Lower leg skin (tissue), 4 donors: ENCODE measurements at places on chromosomes 12 and 14. TPM values are rescaled to one million over a fixed set of nuclear protein-coding genes. Genes with fewer than 3 reads are reported as not detected.

DNA sequence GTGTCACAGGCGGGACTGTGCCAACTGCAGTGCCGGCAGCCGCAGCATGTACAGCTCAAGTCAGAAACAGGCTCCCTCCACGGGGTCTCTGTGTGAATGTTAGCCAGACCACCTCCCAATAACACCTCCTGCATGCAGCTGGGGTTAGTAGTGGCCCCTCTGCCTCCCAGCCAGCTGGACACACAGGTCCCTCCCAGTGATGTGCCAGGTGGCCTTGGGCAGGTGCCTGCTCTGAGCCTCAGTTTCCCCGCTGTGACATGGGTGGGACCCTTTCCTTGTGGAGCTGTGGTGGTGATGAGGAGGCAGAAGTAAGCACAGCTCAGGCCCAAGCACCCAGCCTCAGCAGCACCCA lies 139.9 kb downstream of the ADGRD1 start:
- no peak for DNase-seq

- DNase-seq = no peak
Observed at GRCh38 chr12:67625004-67625403, 23.5 kb upstream of the DYRK2 start.

DNA sequence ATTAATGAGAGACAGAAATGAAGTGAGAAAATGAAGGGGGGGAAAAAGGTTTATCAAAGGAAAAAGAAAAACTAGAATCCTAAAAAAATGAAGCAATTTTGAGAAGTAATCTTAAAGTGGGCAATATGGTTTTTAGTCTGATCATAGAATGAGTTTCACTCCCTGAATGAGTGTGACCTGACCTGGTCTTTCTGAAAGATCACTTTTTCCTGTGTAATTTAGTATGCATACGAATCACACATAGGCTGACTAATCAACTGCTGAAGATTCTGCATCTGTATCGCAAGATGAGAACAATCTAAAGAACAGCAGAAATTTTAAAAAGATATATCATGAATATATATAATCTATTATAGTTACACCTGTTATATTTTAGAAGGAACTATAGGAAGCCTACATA lies 11.3 kb downstream of the GNPTAB start:
- DNase-seq = no peak

DNA sequence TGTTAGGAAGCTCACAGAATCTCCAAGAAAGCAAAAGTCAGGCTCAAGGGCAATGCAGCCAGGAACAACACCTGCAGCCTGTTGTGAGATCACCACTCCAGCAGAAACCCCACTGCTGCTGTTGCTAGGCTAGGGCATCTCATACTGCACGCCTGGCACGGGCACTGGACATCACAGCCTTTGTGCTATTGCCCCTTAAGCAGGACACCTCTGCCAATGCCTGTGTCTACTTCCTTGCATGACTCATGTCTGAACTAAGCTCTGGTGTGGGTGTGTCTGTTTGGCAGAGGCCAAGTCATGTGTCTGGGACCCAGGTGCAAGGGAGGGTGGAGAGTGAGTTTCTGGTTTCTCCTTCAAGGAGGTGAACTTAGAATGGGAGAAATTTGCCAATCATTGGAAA lies 10.0 kb upstream of the DDX47 start:
- DNase-seq = peak; percentile 84

- no peak for DNase-seq
Observed at GRCh38 chr14:67532606-67532997, 488 bp upstream of the PLEKHH1 start.

DNA sequence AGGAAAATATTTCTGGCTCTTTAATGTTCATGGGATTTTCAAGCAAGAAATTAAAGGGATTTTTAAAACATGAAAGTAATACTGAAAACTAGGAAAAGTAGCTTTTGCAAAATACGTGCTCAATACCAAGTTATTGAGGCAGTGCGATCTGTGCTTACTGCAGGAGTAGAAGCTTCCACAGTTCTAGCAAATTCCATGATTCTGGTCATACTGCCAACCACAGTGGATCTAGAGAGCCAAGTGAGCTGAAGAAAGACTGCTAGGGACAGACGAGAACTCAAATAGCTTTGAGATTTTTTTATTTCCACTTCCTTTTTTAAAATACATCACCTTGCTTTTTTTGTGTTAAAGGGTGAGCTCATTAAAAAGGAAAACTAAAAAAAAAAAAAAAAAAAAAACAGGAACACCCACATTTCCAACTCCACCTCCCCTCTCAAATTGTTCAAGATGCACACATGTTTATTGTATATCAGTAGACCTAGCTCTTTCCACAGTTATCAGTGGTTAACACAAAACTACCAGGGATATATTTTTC lies 26.2 kb downstream of the EGLN3 start:
- DNase-seq = no peak

Gene PPP4R4
- total RNA-seq = 1.2 TPM
